ENCODE measurements at places on chromosomes 4 and X.

DNA sequence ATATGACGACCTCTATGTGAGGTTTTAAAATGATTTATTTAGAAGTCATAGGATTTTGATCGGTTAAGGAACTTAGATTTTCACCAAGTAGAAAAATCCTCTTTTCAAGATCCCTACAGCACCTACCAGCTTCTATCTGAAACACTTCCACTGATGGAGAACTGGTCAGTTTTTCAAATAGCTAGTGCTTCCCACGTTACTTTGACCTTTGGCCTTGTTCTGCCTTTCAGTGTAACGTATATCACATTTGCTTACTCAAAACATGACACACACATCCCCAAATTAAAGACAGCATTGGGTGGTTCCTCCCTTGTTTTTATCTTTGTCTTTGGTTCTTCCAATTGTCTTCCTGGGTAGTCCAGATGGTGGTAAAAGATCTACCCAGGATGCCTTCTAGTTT lies 6.6 kb downstream of the LNX1 start:
- DNase-seq, result no peak

GRCh38 chr4:167183036-167183435 lies 51.3 kb downstream of the SPOCK3 start:
- no peak for DNase-seq

DNA sequence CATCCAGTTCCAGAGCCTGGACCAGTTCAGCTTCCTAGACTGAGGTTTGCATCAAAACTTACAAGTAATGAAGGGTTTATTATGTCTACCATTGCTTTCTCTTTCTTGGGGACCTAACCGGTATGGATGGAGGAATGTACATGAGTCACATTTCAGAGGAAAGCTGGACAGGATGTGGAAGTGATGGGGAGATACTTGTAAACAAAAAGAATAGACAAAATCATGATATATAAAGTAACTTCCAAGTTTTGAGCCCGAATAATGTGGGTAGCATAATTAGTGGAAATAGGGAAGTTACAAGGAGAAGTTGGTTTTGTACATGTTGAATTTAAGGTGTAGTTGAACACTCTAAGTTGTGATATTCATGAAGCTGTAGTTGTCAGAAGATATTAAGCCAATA lies 15.0 kb downstream of the FNIP2 start:
- DNase-seq, result no peak

- no peak for DNase-seq
These were observed 64.6 kb upstream of the TRPC5 start for GRCh38 chrX:112147206-112147605.

DNA sequence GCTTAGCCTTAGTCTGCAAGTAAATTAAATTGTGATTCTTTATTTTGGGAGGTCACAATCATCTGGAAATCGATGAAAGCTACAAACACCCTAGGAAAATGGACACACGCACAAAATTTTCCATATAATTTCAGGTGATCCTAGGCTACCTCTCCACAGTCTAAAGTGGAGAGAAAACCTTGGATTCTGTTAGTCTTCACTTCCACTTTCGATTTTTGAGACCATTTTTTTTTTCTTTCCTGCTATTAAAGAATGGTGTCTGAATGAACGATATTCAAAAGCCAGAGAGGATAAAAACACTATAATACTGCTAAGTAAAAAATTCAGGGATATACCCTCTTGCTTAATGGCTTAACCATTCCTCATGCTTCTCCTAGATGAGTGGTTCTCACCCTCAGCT lies 1.7 kb downstream of the FBXL5 start:
- no peak for DNase-seq

GRCh38 chr4:8506373-8507195 lies 66.0 kb downstream of the TRMT44 start:
- DNase-seq, result no peak

DNA sequence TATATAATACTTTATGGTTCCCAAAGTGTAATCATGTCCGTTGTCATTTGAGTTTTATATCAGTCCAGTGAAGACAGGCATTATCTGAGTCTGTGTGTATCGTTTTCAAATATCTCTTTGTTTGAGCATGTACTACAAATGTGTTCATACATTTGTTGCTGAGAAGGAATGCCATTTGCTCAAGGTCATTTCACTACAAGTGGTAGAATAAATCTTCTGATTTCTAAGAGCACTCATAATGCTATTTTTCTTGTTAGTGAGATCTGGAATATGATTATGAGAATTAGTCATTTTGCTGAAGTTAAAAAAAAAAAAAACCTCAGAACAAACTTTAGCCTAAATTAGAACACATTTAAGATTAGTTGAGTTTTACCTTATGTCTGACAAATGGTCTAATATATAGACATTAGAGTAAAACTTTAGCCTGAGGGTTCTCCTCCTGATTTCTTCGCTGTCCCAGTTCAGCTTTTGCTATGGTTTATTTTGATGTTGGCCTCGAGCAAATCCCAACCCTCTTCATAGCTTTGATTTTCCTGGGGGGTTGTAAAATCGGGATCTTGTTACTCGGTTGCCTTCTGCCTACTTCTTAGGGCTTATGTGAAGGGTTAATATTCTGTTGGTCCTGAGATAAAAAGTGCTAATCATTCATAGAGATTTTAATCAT lies 87.1 kb downstream of the TMEM131L start:
- no peak for DNase-seq

DNA sequence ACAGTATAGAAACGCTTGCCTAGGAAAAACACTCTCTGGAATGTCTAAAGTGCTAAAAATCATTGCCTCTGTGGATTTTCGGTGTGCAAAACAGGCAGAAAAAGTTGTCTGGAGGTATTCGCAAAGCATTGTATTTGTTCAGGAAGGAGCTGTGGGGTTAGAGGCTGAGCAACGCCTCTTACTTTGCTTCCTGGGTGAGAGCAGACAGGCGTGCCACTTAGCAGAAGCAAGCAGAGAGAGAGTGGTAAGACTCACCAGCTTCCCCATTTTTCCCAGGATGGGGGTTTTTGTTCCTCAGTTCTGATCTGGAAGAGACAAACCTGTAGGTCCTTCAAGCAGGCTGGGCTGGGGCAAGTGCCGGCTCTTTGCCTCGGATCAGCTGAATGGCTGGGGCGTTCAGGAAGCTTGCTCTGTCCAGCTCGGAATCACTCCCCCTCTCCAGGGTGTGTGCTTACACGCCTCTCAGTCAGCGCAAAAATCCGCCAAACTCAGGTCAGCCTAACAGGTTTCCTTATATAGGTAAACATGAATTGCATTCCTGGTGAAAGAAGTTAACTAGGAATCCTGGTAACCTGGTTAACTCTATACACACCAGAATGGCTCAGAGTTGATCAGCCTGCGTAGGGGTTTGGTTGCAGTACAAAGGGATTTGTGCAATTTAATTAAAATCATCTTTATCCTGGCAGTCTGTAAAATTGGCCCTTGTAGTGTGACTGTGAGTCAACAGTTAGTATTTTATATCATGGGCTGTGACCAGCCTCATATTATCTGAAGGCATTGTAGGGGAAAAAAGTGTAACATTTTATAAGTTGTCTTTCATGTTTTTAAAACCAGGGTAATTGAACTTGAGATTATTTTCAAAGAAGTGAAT lies 213.1 kb upstream of the MID1 start:
- DNase-seq, result no peak

DNA sequence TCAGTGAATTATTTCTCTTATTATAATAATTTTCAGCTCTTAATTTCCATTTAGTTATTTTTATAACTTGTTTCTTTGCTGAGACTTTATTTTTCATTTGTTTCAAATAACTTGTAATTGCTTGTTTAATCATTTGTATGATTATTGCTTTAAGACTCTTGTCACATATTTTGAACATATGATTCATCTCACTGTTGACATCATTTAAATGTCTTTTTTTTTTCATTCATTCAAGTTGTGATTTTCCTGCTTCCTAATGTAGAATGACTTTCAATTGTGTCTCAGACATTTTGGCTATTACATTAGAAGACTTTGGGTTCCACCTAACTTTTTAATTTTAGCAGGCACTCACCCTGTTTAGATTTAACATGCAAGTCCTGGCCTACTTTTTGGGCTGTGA lies 234.8 kb upstream of the DIPK2B start:
- no peak for DNase-seq

DNA sequence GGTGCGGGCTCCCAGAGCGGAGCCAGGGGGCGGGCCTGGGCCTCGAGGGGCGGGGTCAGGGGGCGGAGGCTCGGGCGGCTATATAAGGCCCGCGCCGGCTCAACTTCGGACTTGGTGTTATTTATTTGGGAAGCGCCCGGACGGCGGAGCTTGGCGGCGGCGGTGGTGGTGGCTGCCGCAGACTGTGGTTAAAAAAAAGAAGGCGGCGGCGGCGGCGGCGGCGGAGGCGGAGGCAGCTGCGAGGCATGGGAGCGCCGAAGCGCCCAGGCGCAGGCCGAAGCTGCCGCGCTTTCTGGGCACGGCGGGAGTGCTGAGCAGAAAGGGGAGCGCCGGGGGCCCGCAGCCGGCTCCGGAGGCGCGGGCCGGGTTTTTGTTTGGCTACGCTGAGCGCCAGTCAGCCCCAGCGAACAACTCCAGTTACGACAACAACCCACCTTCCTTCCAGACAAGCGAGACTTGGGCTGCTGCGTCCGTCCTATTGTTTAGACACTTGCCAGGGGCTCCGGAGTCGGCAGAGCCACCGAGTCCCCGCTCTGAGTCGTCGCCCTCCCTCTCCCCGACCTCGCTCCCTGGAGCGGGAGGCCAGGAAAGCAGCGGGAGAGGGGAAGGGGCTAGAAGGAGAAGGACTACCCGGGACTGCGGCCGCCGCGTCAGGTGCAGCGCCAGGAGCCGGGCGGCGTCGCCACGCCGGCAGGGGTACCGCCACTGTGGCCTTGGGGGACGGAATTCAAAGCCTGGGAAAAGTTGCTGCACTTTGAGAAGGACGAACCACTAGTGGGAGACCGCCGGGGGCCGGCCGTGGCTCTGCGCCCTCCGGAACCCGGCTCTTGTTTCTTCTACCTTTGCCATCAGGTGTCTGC lies at the start of gene SLIT2:
SLIT2 (plus strand) TSS at position 110 of the 860 bp plus-strand sequence. CDS start 1,911 bp downstream, outside the sequence.
- no peak for DNase-seq

DNA sequence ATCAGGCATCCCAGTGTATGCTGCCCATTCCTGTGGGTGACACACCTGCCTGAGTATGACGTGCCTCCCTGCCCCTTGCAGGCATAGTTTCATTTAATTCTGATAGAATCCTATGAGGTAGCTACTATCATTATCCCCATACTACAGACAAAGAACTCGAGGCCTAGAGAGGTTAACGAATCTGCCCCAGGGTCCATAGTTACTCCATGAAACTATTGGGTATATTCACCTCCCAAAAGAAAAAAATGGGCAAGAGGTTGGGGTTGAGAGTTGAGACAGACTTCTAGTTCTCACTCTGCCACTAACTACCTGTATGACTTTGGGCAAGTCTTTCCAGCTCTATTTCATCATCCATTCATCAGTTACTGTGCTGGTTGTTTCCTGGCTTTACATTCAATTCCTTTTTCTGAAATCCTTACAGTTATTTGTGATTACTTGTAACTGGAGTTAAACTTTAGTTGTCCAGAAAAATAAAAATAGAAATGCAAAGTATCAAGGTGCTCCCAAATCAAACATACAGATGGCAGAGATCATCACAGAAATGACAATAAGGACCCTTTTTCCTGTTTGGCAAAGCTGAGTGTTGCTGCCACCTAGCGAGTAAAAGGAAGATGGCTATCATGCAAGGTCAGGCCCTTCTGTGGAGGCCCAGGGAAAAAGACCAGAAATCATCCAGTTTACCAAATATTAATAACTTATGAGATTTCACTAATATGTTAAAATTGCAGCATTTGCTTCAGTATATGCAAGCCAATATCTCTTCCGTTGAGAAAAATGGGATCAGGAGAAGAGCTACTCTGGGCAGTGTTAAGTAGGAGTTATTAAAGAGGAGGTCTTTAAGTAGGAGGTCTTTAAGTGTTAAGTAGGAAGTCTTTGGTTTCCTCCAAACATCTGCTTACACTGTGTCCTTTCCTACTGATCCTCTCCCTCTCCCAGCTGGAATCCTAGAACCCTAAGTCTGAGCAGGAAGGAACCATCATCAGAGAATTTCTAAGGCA lies 17.1 kb upstream of the MAP7D3 start:
- DNase-seq, result peak; percentile 1

DNA sequence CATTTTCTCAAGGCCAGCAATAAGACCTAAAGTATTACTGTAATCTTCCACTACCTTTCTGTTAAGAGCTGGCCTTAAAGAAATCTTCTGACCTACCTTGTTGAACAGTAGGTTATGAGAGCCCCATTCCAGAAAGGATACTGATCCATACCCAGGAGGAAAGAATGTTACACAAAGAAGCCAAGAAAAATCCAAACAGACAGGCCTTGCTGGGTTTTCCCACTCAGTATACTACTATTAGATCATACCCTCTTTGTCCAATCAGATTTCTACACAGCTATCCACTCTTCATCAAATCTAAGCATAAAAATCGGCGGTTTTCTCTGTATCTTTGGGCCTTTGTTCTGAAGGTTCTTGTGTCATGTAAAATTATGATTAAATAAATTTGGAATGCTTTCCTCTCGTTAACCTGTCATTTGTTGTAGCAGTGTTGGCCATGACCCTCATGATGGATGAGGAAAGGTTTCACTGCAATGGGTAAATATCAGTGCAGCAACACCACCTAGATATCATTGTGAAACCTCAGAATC lies 292.3 kb downstream of the ANKRD50 start:
- DNase-seq, result no peak

- DNase-seq, result no peak
These were observed 35.8 kb downstream of the GPM6A start for GRCh38 chr4:175776217-175776616.

DNA sequence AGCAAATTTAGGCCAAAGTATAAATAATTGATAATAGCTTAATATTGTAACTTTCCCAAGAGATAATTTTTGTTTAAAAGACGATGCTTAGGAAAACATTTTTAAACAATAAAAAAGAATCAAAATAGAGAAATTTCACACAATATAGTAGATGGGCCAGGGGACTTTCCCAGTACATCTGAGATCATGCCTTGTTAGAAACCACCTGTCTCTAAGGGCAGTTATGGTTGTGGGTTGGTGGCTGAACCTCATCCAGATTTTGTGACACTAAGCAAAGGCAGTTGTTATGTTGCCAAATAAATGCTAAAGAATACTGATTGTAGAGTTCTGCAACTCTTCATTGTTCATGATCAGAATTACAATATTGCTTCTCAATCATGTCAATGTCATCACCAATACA lies 270.6 kb downstream of the BANK1 start:
- DNase-seq, result no peak

- DNase-seq, result no peak
These were observed 250.7 kb upstream of the GATB start for GRCh38 chr4:152011469-152011868.

DNA sequence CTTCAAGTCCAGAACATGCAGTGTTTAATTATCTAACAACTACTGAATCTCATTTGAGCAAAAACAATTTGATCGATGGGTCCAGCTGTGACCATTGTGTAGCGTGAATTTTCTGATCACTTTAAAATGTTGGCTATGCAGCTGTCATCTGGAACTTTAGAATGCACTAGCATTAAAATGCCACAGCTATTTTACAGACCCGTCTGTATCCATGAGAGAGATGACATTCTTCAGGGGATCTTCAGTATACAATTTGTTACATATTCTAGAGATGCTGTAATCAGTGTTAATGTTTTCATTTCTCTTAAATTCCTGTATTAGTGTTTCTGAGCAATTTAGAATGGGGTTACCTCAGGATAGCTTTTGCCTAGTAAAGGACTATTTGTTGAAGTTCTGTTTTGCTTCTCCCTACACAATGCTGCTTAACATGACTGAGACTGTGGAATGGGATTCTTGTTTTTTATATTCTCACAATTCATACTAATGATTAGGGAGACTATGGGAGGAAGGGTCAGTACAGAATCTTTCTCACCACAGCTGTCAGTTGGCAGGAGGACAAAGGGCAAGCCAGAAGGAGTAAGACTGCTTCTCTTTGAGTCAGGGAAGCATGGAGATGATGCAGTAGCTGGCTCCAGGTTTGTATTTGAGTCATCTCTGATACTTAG lies 13.2 kb upstream of the CTSO start:
- DNase-seq, result no peak

Measured in activated CD4-positive, CD25-positive, alpha-beta regulatory T cell (primary cell).